ENCODE measurements at places on chromosomes 7 and 10. TPM values are rescaled to one million over a fixed set of nuclear protein-coding genes. Genes with fewer than 3 reads are reported as not detected.

DNA sequence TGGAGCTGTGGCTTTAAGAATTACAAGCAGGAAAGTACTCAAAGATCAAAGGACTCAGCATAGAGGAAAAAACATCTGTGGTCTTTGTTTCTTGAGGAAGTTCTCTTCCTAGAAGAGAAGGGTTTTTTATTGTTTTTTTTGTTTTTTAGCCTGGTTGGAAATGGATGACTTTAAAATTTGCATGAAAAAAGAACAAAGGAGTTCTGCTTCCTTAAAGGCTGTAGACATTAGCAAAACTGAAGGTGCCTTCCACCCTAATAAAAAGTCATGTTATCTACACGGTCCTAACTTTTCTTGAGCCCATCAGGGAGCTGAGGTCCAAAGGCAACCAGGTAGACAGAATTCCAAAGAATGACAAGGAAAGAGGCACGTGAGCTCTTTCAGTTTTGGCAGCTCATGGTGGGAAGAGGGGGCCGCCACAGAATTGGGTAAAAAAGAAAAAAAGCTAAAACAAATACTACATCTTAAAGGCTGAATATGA, 356.6 kb downstream of the SH2D4B start:
- H3K27me3 ChIP-seq, result no peaks in the 10 kb centered on the region
- no peaks in the 10 kb centered on the region for H3K36me3 ChIP-seq
- H3K4me3 ChIP-seq, result no peak overlapping the region
- no peaks in the 10 kb centered on the region for H3K4me1 ChIP-seq
- DNase-seq, result no peak

GRCh38 chr7:37027104-37027503, 302.8 kb upstream of the AOAH start:
- no peak for DNase-seq
- no peaks in the 10 kb centered on the region for H3K27me3 ChIP-seq
- peaks cover 13% of the 10 kb centered on the region for H3K36me3 ChIP-seq
- no peak overlapping the region for H3K27ac ChIP-seq

DNA sequence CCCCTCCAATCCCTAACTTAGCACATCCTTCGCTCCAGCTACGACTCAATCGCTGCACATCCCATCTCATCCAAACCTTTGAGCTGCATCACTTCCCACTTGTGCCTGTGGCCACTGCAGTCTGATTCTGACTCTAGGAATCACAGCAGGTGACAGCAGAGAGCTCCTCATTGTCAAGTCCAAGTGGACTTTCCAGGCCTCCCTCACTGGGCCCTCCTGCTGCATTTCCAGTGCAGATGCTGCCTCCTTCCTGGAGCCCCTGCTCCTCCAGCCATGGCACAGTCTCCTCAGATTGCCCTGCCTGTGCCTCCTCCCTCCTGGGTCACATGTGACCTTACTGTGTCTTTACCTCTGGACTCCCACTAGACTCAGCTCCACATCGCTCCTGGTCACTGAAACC, 157.3 kb downstream of the USP6NL start:
- no peaks in the 10 kb centered on the region for H3K36me3 ChIP-seq
- peaks cover 13% of the 10 kb centered on the region for H3K27me3 ChIP-seq
- no peak for DNase-seq
- H3K4me3 ChIP-seq, result no peak overlapping the region
- H3K4me1 ChIP-seq, result no peaks in the 10 kb centered on the region

GRCh38 chr7:125098377-125098970, 168.8 kb upstream of the POT1 start:
- DNase-seq, result no peak
- H3K4me3 ChIP-seq, result no peak overlapping the region
- no peak overlapping the region for H3K27ac ChIP-seq
- no peaks in the 10 kb centered on the region for H3K27me3 ChIP-seq
- no peaks in the 10 kb centered on the region for H3K4me1 ChIP-seq
- H3K36me3 ChIP-seq, result peaks cover 3% of the 10 kb centered on the region

GRCh38 chr10:128055061-128055868, 71.0 kb downstream of the MKI67 start:
- no peak overlapping the region for H3K4me3 ChIP-seq
- peak overlapping the region; percentile 31 for H3K27ac ChIP-seq
- no peaks in the 10 kb centered on the region for H3K27me3 ChIP-seq
- peaks cover 19% of the 10 kb centered on the region for H3K36me3 ChIP-seq

DNA sequence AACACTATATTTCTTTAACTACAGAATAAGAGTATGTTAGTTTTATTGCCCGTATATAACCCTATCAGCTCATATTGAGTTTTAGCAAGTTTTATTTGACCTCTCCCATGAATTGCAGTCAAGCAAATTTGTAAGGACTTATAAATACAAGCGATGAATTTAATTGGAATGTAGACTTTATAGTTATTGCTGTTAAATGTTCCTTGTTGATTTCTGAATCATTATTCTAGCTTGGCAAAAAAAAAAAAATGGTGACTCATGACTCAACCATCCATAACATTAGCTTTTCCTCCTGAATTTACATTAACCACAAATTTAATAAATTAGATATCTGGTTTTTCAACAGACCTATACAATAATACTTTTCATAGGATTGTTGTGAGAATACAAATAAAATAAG, 334.0 kb upstream of the LRRTM3 start:
- no peak overlapping the region for H3K4me3 ChIP-seq
- H3K27me3 ChIP-seq, result no peaks in the 10 kb centered on the region
- no peak for DNase-seq
- no peak overlapping the region for H3K27ac ChIP-seq

- no peaks in the 10 kb centered on the region for H3K4me1 ChIP-seq
- DNase-seq, result no peak
- H3K27me3 ChIP-seq, result peaks cover 2% of the 10 kb centered on the region
- no peaks in the 10 kb centered on the region for H3K36me3 ChIP-seq
Observed at GRCh38 chr7:28748346-28748745, 209.8 kb downstream of the TRIL start.

GRCh38 chr10:108544500-108545120, 1378.7 kb downstream of the XPNPEP1 start:
- H3K27me3 ChIP-seq, result no peaks in the 10 kb centered on the region
- H3K27ac ChIP-seq, result no peak overlapping the region
- DNase-seq, result no peak
- H3K4me3 ChIP-seq, result no peak overlapping the region
- H3K36me3 ChIP-seq, result no peaks in the 10 kb centered on the region

Gene HIBADH
- total RNA-seq, result 11.4 TPM

Gene GPR37
- not detected for total RNA-seq

Gene PYROXD2
- total RNA-seq, result 6.1 TPM

Measured in natural killer cell treated with Interleukin-12 subunit alpha and Interleukin-12 subunit beta and Interleukin-15 and Interleukin-18, amount 100 ng/mL, for 72 hours (primary cell).